ENCODE measurements at places on chromosomes 12 and 14.

GRCh38 chr14:71478542-71478941, 453.7 kb upstream of the RGS6 start:
- DNase-seq: peak; percentile 10

DNA sequence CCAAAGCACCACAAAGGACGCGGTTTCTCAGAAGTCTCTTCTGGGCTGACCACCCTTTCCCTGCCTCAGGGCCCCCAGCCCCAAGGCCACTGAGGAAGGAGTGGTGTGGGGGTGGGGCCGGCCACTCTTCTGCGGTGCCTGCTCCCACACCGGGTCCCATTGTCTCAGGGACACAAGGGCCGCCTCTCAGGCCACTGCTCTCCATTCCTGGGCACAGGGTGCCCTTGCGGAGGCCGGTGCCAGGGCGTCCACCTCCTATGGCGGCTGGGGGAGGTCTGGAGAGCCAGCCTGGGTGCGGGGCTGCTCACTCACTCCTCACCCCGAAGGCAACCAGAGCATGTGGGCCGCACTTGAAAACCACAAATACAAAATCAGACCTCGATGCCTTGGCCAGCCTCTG, 44.1 kb downstream of the PRIMA1 start:
- DNase-seq: no peak

DNA sequence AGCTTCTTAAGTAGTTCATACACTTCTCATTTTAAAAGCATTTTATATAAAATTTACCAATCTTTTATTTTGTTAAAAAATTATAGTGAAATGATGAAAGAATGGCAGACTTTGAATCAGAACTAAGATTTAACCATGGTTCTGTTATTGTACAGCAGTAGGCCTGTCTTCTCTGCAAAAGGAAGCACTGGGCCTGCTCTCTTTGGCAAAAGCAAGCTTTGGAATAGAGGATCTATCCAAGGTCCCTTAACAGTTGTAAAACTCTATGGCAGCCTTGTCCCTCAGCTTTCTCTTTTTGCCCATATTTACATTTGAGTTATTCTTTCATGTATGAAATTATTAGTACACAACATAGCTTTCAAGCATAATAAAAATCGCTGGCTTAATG, 82.8 kb downstream of the PLEKHG7 start:
- DNase-seq: no peak

DNA sequence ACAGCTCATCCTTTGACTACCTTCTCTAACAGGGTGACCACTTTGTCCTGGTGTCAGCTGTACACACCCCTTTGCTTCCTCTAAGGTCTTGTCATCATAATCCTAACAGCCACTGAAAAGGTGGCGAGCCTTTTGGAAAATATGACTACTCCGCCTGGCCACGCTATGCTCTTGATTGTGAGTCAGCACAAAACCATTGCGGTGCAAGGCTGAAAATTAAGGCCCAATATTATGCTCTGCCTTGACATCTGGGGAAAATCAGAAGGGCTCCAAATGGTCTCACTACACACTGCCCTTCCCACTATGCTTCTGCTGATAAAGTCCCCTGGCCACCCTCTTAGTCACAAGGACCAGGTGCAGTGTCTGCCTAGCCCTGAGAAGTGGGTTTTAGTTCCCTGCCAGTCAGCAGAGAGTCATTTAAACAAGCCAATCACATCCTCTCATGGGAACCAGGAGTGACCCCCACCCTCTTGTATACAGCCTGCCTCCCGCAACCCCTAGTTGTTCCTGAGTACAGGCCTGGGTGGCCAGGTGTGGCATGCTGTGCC, 34.3 kb downstream of the FGD6 start:
- DNase-seq: peak; percentile 1
